Activated CD4-positive, alpha-beta T cell treated with anti-CD3 and anti-CD28 coated beads, Interleukin-2, amount 10 ng/mL, durations not matched to agents 24 days and 14 days (primary cell): ENCODE measurements at places on chromosomes 1 and 21. TPM values are rescaled to one million over a fixed set of nuclear protein-coding genes. Genes with fewer than 3 reads are reported as not detected.

GRCh38 chr1:207073906-207074820, 14.5 kb upstream of the C4BPB start:
- no peak for DNase-seq
- peaks cover 21% of the 10 kb centered on the region for H3K27me3 ChIP-seq
- peaks cover 21% of the 10 kb centered on the region for H3K4me1 ChIP-seq
- H3K36me3 ChIP-seq: peaks cover 2% of the 10 kb centered on the region
- H3K4me3 ChIP-seq: no peak overlapping the region
- no peak overlapping the region for H3K27ac ChIP-seq

DNA sequence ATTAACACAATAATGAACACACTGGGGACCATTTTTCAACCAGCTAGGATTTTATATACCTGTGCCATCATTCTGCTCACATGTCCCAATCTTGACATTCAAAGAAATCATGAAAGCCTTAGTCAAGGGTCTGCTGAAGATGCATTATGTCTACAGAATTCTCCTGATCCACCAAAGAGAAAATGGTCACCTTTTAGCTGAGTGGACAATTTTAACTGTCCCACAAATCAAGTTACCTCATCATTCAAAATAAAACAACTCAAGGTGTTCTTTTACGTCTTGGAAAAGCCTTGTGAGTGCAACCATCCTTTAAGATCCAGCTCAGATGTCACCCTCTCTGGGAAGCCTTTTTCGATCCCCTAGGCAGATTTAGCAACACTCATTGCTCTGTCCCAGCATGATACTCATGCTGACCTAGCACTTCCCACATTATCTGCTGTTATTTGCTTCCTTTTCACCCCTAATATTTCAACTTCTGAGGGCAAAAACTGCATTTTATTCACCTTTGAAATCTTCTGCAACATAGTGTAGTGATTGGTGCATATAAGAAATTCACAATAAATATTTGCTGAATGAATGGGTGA, 80.1 kb downstream of the LMO4 start:
- no peak overlapping the region for H3K4me3 ChIP-seq
- no peak for DNase-seq
- H3K27me3 ChIP-seq: peaks cover 25% of the 10 kb centered on the region
- H3K36me3 ChIP-seq: no peaks in the 10 kb centered on the region

DNA sequence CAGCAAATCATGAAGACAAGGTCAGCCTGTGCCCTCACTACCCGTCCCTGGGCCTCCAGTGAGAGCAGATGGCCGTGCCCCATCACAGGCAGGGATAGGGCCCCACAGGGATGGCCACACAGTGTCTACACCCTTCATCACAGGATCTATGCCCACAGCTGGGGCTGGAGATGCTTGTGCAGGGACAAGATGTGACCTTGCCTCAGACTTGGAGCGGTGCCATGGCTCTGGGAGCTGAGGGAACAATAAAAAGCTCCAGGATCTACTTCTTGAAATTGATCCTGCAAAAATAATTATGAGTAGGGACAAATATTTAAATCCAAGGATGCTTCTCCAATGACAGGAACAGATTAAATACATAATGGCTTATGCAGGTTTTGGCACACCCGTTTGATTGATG, 25.4 kb upstream of the TCEA3 start:
- DNase-seq: no peak
- H3K4me1 ChIP-seq: no peaks in the 10 kb centered on the region
- H3K27me3 ChIP-seq: peaks cover 4% of the 10 kb centered on the region
- H3K4me3 ChIP-seq: no peak overlapping the region
- no peaks in the 10 kb centered on the region for H3K36me3 ChIP-seq
- no peak overlapping the region for H3K27ac ChIP-seq

- H3K36me3 ChIP-seq: peaks cover 16% of the 10 kb centered on the region
- no peaks in the 10 kb centered on the region for H3K27me3 ChIP-seq
- no peak overlapping the region for H3K4me3 ChIP-seq
- no peak overlapping the region for H3K27ac ChIP-seq
- peak; percentile 94 for DNase-seq
- H3K4me1 ChIP-seq: peaks cover 13% of the 10 kb centered on the region
Measured at GRCh38 chr1:23809751-23810171, 9.2 kb upstream of the GALE start.

DNA sequence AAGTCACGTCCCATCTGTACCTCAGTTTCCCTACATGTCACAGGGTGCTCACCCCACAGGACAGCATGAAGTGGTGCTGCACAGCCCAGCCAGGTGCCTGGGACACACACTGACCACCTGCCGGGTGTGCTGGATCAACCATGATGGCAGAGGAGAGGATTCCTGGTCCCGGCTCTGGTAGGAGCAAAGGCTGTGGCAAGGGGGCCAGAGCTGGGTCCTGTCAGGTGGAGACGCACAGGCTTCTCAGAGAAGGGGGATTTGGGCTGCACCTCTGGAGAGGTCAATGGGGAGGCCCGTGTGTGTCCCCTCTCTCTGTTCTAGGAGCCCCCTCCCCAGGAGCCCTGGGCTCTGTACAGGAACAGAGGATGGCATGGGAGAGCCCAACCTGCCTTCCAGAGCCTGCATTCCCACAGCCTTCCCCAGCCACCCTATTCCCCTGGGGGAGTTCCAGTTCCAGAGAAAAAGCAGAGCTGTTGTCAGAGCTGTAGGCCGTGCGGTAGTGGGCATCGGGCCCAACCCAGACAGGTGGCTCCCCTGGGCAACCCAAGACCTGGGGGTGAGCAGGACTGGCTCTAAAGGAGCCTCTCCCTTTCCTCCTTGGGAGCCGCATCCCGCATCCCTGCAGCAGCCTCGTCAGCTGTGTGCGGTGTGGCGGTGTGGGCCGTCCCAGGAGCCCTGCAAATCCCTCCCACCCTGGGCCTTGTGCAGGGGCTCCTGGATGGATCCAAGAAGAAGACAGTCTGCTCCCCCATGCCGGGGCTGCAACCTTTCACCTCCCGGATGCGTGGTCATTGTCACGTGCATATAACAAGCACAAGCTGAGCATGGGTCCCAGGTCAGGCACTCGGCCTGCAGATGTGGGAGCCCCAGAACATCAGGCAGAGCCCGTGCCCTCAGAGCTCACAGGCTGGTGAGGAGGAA, 2.9 kb upstream of the TFF3 start:
- H3K27me3 ChIP-seq: peaks cover 7% of the 10 kb centered on the region
- H3K4me1 ChIP-seq: peaks cover 2% of the 10 kb centered on the region
- H3K36me3 ChIP-seq: no peaks in the 10 kb centered on the region
- DNase-seq: no peak

DNA sequence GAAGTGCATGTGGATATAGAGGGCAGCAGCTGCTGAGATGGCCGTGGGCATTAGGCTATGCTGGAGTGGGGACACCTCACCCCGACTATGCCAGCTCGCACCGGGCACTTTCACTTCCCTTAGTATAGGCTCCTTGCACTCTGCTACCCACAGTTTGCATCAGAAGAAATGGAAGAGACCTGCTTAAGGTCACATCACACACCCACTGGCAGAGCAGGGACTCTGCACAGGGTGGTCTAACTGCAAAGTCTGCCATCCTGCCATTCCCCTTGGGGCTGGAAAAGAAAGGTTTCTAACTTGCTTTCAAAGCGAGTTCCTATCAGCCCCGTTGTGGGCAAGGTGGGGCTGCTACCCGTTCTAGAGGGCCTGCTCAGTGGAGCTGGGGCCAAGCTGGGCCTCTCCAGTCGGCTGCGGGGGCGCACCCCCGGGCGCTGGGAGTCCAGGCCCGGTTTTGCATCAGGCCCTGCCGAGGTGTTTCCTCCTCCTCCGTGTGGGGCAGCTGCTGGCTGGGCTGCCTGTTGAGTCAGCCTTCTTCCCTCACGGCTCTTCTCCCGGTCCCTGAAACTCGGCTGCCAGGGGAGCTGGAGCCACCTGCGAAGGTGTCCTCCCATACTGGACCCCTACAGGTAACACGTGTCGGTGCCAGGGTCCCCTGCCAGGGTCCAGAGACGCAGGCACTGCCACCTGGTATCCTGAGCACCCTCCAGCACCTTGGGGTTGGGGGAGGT, at the start of gene SYTL1:
SYTL1 (plus strand) TSS at position 498 of the 728 bp plus-strand sequence. CDS start 3,313 bp downstream, outside the sequence.
- peaks cover 18% of the 10 kb centered on the region for H3K36me3 ChIP-seq
- H3K27me3 ChIP-seq: no peaks in the 10 kb centered on the region
- peak; percentile 90 for DNase-seq
- H3K27ac ChIP-seq: peak within 1 kb of the TSS; percentile 87
- peak within 1 kb of the TSS; percentile 86 for H3K4me3 ChIP-seq
- peaks cover 59% of the 10 kb centered on the region for H3K4me1 ChIP-seq

GRCh38 chr1:35532497-35533223, 24.5 kb downstream of the KIAA0319L start:
- no peak overlapping the region for H3K4me3 ChIP-seq
- H3K27me3 ChIP-seq: no peaks in the 10 kb centered on the region
- DNase-seq: no peak
- peaks cover 71% of the 10 kb centered on the region for H3K36me3 ChIP-seq

DNA sequence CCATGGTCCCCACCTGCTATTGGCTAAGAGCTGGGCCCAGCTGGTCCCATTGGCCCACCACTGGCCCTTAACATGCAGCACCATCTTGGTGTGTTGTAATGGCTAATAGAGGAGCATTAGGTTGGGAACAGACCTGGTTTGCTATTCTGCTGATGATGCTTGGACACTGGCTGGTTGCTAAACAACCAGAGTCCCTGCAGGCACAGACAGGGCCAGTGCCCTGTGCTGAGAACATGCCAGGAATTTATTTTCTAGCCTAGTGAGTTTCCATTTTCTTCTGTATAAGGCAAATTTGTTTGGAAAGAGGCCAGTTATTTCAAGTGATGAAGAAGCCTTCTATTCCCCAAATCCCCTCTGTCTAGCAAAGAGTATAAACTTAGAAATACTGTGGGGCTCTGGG, 42.9 kb upstream of the TDRD10 start:
- no peak overlapping the region for H3K27ac ChIP-seq
- H3K4me1 ChIP-seq: peaks cover 31% of the 10 kb centered on the region
- DNase-seq: no peak
- peaks cover 12% of the 10 kb centered on the region for H3K36me3 ChIP-seq
- H3K4me3 ChIP-seq: no peak overlapping the region
- H3K27me3 ChIP-seq: peaks cover 10% of the 10 kb centered on the region

DNA sequence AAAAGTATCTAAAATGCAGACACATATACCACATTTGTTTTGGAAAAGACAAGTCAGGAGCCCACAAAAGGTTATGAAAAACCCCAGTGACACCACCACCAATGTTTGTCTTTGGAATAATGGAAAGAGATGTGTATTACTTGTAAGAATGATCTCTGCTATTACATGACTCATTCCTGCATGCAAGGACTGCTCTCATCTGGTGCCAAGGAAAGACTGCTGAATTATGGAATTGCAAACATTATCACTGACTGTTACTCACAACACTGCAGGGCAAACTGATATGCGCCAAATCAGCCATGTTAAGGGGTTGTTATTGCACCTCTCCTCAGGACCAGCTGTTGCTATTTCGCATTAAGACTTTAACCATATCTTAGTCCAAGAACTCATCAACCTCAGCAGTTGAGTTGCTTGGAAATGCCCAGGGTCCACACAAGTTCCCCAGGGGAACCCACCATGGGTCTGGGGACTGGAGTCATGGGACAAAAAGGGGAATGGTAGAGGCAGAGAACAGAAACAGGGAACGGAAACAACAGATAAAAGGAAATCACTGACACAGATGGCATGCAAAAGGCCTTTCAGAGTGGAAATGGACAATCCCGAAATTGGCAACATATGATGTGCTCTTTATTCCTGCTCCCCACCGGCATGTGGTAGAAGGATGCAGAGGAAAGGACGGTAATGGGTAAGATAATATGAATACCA, 34.4 kb downstream of the CAPZB start:
- peak overlapping the region; percentile 94 for H3K27ac ChIP-seq
- DNase-seq: no peak
- H3K4me1 ChIP-seq: peaks cover 67% of the 10 kb centered on the region
- peaks cover 29% of the 10 kb centered on the region for H3K36me3 ChIP-seq
- no peaks in the 10 kb centered on the region for H3K27me3 ChIP-seq
- peak overlapping the region; percentile 26 for H3K4me3 ChIP-seq

- H3K27me3 ChIP-seq: no peaks in the 10 kb centered on the region
- no peak for DNase-seq
- no peak overlapping the region for H3K27ac ChIP-seq
Measured at GRCh38 chr1:19892129-19892528, 9.9 kb downstream of the OTUD3 start.

DNA sequence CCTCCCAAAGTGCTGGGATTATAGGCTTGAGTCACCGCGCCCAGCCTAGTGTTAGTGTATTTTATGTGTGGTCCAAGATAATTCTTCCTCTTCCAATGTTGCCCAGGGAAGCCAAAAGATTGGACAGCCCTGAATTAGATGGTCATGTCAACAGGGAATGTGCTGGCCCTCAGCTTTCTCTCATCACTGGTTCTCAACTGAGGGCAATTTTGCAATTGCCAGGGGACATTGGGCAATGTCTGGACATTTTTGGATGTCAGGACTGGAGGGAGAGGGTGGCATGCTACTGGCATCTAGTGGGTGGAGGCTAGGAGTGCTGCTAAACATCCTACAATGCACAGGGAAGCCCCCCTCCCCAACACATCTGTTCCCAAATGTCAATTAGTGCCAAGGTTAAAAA, 95.0 kb downstream of the LAMC2 start:
- DNase-seq: no peak
- no peak overlapping the region for H3K4me3 ChIP-seq
- peaks cover 3% of the 10 kb centered on the region for H3K27me3 ChIP-seq
- peaks cover 6% of the 10 kb centered on the region for H3K4me1 ChIP-seq

GRCh38 chr1:6601923-6602668, 573 bp downstream of the KLHL21 start:
- peak overlapping the region; percentile 89 for H3K27ac ChIP-seq
- peaks cover 23% of the 10 kb centered on the region for H3K36me3 ChIP-seq
- peaks cover 28% of the 10 kb centered on the region for H3K4me1 ChIP-seq
- peak; percentile 79 for DNase-seq
- peak overlapping the region; percentile 95 for H3K4me3 ChIP-seq
- H3K27me3 ChIP-seq: no peaks in the 10 kb centered on the region

DNA sequence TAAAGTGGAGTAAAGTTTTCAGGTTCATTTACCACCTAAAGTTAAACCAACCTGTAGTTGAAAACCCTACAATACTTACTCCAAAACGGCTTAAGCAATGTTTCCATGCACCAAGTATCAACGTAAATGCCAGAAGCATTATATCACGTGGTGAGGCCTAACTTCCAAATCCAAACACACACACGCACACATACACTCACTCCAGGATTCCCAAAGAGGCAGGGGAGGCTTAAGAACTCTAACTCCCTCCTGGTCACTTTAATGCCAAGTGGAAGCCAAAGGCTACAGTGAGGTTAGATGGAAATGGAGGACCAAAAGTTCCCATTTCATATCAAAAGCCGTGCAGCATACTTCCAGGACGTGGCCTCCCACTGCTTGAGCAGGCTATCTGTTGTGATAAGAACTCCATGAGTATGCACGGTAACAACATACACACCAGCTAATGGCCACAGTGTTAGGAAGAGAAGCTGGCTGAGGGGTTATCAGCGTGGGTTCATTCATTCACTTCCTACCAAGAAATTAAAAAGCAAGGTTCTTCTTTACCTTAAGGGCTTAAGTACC, 224.1 kb downstream of the SLC45A1 start:
- no peak overlapping the region for H3K4me3 ChIP-seq
- no peak for DNase-seq
- peaks cover 50% of the 10 kb centered on the region for H3K36me3 ChIP-seq
- H3K27ac ChIP-seq: no peak overlapping the region
- peaks cover 39% of the 10 kb centered on the region for H3K4me1 ChIP-seq

CYP4Z1 gene
- total RNA-seq: not detected in 2 replicates

BACE2 gene
- total RNA-seq: 0.28 and 1.9 TPM in 2 replicates

NR1I3 gene
- total RNA-seq: not detected in 2 replicates

MMEL1 gene
- 0.54 and 0.83 TPM in 2 replicates for total RNA-seq

LRRC8D gene
- 43.6 and 44.9 TPM in 2 replicates for total RNA-seq

MCOLN2 gene
- total RNA-seq: 92.3 and 95.6 TPM in 2 replicates

ZNF697 gene
- total RNA-seq: 4.5 and 4.8 TPM in 2 replicates
